Cardiac septum (tissue), 1 donor: ENCODE measurements at places on chromosomes 5 and 9. TPM values are rescaled to one million over a fixed set of nuclear protein-coding genes. Genes with fewer than 3 reads are reported as not detected.

The HK3 gene
- 4.3 TPM for total RNA-seq

The PRR16 gene
- total RNA-seq = 18.1 TPM

The CER1 gene
- total RNA-seq = not detected

The INSL6 gene
- total RNA-seq = not detected

The CEP72 gene
- total RNA-seq = 0.86 TPM

The ENTREP1 gene
- 25.1 TPM for total RNA-seq

The EQTN gene
- total RNA-seq = not detected

The SAPCD2 gene
- total RNA-seq = 0.11 TPM

The PTGDS gene
- 1,323 TPM for total RNA-seq

The RNF145 gene
- total RNA-seq = 25.4 TPM
